ENCODE measurements at places on chromosomes 1 and 21. TPM values are rescaled to one million over a fixed set of nuclear protein-coding genes. Genes with fewer than 3 reads are reported as not detected.
A peak's percentile ranks its signal among the peaks of the same experiment; 100 is the strongest.

- H3K4me3 ChIP-seq = no peak overlapping the region
- no peaks in the 10 kb centered on the region for H3K36me3 ChIP-seq
- H3K4me1 ChIP-seq = peaks cover 11% of the 10 kb centered on the region
- peaks cover 8% of the 10 kb centered on the region for H3K27me3 ChIP-seq
- no peak for DNase-seq
Observed at GRCh38 chr1:242522304-242522945, 2.1 kb downstream of the PLD5 start.

DNA sequence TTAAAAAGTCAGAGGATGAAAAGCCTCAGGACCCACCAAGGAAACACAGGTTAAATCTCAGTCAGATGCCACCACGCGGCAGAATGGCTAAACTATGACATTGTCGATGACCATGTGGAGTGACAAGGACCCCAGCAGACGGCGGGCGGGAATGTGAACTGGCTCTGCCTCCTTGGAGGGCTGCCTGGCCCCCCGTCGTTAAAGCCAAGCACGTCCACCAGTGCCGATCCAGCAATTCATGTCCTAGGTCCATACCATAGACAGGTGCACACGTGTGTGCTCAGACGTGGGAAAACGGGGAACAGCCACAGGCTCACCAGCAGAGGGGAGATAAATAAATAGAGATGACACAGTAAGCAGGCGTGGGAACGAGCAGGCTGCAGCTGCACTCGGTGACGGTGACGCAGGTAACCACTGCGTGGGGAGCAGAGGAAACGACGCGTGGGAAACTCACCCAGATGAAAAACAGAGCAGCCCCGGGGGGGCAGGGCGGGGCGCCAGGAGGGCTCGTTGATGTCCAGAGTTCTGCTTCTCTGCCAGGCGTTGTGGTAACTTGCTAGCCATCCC, 28.3 kb upstream of the PCBP3 start:
- DNase-seq = peak; percentile 72
- no peaks in the 10 kb centered on the region for H3K36me3 ChIP-seq
- peaks cover 7% of the 10 kb centered on the region for H3K4me1 ChIP-seq
- H3K4me3 ChIP-seq = peak overlapping the region; percentile 2
- H3K27me3 ChIP-seq = no peaks in the 10 kb centered on the region
- H3K27ac ChIP-seq = no peak overlapping the region

DNA sequence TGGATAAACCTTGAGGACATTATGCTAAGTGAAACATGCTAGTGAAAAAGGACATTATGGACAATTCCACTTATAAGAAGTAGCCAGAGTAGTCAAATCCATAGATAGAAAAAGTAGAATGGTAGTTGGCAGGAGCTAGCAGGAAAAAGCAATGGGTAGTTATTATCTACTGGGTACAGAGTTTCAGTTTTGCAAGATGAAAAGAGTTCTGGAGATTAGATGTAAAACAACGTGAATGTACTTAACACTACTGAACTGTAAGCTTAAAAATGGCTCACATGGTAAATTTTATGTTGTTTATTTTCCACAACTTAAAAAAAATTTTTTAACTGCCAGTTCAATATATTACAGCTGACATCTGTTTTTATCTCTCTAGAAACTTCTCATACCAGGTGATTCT, 19.4 kb downstream of the JAK1 start:
- DNase-seq = no peak
- H3K27ac ChIP-seq = no peak overlapping the region
- H3K27me3 ChIP-seq = no peaks in the 10 kb centered on the region
- H3K4me3 ChIP-seq = no peak overlapping the region

GRCh38 chr1:14138135-14138506, 438.1 kb downstream of the PRDM2 start:
- H3K4me3 ChIP-seq = no peak overlapping the region
- H3K4me1 ChIP-seq = no peaks in the 10 kb centered on the region
- no peaks in the 10 kb centered on the region for H3K36me3 ChIP-seq

DNA sequence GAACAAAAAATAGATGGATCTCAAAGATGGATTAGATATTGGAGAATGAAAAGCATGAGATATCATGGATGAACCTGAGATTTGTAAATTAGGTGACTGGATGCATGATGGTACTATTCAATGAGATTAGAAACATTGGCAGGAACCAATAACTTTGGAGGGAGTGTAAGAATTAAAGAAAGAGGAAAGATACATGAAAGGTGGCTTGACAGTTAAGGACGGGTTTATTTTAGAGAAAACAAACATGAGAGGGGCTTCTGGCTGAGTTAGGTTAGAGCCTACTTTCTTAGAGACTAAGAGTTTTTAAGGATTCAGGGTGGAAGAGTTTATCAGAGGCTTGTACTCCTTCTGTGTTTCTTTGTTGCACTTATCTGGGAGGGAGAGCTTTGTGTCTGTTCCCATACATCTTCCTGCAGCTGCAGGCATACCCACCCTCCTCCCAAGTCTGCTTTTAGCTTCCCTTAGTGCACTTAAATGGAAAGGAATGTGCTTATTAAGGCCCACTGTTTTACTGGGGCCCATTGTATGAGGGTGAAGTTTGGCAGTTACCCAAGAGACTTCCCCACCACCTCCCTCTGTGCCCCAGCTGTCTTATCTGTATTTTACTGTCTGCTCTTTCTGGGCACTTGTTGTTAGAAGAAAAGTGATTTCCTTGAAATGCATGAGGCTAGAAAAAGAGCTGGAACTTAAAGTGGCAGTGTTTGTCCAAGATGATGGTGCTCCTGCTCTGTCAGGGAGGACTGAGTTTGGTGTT, 26.1 kb upstream of the CR2 start:
- no peak overlapping the region for H3K4me3 ChIP-seq
- no peak overlapping the region for H3K27ac ChIP-seq
- no peak for DNase-seq

DNA sequence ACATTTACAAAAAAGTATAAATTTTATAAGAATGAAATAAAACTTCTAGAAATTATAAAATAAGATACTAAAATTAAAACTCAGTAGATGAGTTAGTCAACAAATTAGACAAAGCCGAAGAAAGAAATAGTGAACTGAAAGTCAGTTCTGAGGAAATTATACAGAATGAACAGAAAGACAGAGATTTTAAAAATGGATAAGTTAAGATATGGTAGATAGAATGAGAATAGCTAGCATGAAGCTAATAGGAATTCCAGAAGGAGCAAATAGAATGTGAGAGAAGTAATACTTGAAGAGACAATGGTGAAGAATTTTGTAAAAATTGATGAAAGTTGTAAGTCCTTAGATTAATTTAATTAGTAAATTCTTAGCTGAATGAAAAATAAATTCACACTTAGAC, 430.4 kb upstream of the RUNX1 start:
- H3K4me1 ChIP-seq = peaks cover 10% of the 10 kb centered on the region
- no peak overlapping the region for H3K27ac ChIP-seq
- no peaks in the 10 kb centered on the region for H3K27me3 ChIP-seq
- H3K36me3 ChIP-seq = no peaks in the 10 kb centered on the region
- no peak for DNase-seq
- no peak overlapping the region for H3K4me3 ChIP-seq

DNA sequence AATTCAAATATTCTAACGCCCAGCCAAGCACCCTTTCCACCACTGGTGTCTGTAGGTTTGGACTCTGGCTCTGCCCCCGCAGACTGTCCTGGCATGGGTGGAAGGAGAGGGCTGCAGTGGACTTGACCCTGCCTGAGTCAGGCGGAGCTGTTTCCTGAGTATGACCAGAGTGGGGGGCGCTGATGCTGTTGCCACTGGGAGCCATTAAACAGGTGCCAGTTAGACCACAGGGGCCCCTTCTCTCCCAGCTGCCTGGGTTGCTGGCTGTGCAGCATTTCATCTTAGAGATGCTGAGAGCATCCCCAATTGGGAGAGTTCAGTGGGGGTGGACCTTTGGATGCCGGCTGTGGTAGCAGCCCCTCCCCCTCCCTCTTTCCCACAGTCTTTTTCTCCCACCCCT, 539.5 kb downstream of the MATN1 start:
- H3K4me3 ChIP-seq = no peak overlapping the region
- H3K4me1 ChIP-seq = peaks cover 26% of the 10 kb centered on the region
- DNase-seq = no peak
- no peaks in the 10 kb centered on the region for H3K27me3 ChIP-seq
- H3K36me3 ChIP-seq = no peaks in the 10 kb centered on the region
- H3K27ac ChIP-seq = no peak overlapping the region

- no peak within 1 kb of the TSS for H3K27ac ChIP-seq
- no peak for DNase-seq
Observed at GRCh38 chr1:30908696-30909364, at the start of gene SDC3. Gene SDC3, minus strand, starts transcription at chr1:30908758. Its CDS starts 172 bp downstream, at chr1:30908586.

GRCh38 chr1:64505232-64505943, 35.5 kb downstream of the CACHD1 start:
- H3K27me3 ChIP-seq = no peaks in the 10 kb centered on the region
- no peaks in the 10 kb centered on the region for H3K36me3 ChIP-seq
- H3K27ac ChIP-seq = peak overlapping the region; percentile 76
- peaks cover 16% of the 10 kb centered on the region for H3K4me1 ChIP-seq
- peak; percentile 94 for DNase-seq

DNA sequence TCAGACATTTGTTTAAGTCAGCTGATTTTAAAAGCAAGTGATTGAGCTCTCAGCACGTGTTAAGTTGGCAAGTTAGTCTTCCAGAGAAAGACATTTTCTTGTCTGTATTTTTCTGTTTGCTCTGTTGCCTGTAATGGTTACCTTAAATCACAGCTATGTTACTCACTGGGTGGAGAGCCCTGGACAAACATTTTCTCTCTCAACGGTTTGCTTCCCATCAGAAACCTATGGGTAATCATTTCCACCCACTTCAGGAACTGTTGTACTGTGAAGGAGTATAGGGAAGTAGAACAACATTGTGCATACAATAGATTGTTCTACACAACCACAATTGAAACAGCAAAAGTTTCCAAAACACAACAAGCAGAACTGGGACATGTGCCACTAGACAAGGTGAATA, 113.9 kb upstream of the DPT start:
- H3K4me3 ChIP-seq = no peak overlapping the region
- no peaks in the 10 kb centered on the region for H3K27me3 ChIP-seq
- no peaks in the 10 kb centered on the region for H3K36me3 ChIP-seq
- no peak overlapping the region for H3K27ac ChIP-seq
- H3K4me1 ChIP-seq = no peaks in the 10 kb centered on the region
- no peak for DNase-seq

DNA sequence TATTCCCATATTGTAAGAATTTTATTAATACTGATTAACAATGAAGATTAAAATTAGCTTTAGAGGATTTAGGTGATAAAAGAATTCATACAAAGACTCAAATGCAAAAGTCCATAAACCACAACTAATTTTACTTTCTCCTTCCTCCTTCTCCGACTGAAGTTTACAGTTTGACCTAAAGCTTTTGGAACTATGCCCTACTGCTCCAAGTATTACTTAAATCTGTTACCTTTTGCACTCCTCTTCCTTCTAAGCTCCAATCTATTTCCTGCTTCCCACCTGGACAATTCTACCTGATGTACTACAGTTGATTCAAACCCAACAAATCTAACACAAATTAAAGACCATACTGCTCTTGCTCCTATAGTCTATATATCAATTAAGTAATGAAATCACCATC, 36.3 kb downstream of the ANKRD13C start:
- H3K27ac ChIP-seq = no peak overlapping the region
- H3K4me1 ChIP-seq = no peaks in the 10 kb centered on the region
- no peaks in the 10 kb centered on the region for H3K27me3 ChIP-seq
- no peak overlapping the region for H3K4me3 ChIP-seq

- peaks cover 9% of the 10 kb centered on the region for H3K27me3 ChIP-seq
- no peaks in the 10 kb centered on the region for H3K4me1 ChIP-seq
- DNase-seq = no peak
- H3K36me3 ChIP-seq = no peaks in the 10 kb centered on the region
- no peak overlapping the region for H3K27ac ChIP-seq
- no peak overlapping the region for H3K4me3 ChIP-seq
Observed at GRCh38 chr1:3405491-3405890, 49.0 kb upstream of the ARHGEF16 start.

GRCh38 chr1:180966312-180966711, 53.6 kb downstream of the KIAA1614 start:
- DNase-seq = no peak
- no peaks in the 10 kb centered on the region for H3K4me1 ChIP-seq
- H3K27ac ChIP-seq = no peak overlapping the region
- H3K27me3 ChIP-seq = no peaks in the 10 kb centered on the region
- H3K4me3 ChIP-seq = no peak overlapping the region

DNA sequence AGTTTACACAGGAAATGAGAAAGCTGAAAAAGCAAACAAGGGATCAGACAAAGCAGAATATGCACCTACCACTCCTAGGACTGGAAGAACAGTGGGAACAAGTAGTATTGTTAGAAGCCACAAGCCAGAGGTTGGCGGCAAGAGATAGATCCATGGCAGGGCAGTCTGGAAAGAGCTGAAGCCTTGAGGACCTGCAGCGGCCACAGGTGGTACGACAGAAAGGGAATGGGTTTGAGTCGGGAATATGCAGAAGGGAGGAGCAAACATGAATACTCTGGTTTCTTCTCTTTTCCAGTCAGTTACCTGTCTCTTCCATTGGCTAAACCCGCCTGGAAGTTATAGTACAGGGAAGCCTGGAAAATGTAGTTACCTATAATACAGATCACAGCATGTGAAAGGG, 3.9 kb upstream of the PCNX2 start:
- no peak overlapping the region for H3K27ac ChIP-seq
- H3K36me3 ChIP-seq = no peaks in the 10 kb centered on the region
- H3K4me3 ChIP-seq = no peak overlapping the region
- no peaks in the 10 kb centered on the region for H3K4me1 ChIP-seq
- no peaks in the 10 kb centered on the region for H3K27me3 ChIP-seq

DNA sequence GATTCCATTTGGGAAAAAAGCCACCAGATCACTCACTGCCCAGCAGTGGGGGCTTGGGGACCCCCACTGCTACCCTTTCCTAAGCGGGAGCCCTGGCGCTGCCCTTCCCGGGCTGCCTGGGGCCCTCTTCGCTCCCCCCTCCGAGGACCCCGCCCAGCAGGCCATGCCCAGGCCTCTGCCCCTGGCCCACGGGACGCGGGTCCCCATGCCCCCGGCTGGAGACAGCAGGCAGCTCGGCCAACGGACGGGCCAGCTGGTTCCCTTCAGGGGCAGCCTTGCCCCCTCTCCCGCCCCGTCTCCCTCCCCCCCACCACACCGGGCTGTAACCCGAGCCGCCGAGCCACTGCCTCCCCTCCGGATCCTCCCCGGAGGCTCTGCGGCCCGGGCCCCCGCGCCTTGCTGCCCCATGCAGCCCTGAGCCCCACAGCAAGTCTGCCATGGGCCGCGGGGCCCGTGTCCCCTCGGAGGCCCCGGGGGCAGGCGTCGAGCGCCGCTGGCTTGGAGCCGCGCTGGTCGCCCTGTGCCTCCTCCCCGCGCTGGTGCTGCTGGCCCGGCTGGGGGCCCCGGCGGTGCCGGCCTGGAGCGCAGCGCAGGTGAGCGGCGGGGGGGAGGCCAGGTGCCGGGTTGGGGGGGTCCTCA, at the start of gene MMP23B:
Gene MMP23B, plus strand, starts transcription at position 392 of the 639 bp plus-strand sequence. Its CDS starts 46 bp downstream, at position 438.
- H3K27me3 ChIP-seq = no peaks in the 10 kb centered on the region
- no peaks in the 10 kb centered on the region for H3K36me3 ChIP-seq
- DNase-seq = peak; percentile 61
- no peak within 1 kb of the TSS for H3K4me3 ChIP-seq

- H3K27me3 ChIP-seq = no peaks in the 10 kb centered on the region
- H3K36me3 ChIP-seq = peaks cover 73% of the 10 kb centered on the region
- H3K4me1 ChIP-seq = peaks cover 12% of the 10 kb centered on the region
- no peak for DNase-seq
- no peak overlapping the region for H3K27ac ChIP-seq
Observed at GRCh38 chr1:41005876-41006275, 15.6 kb downstream of the SLFNL1 start.

The TBX15 gene
- polyA plus RNA-seq = 0.02 TPM

The LCE3D gene
- not detected for polyA plus RNA-seq

The SPRR2G gene
- polyA plus RNA-seq = not detected
